NCI-H1417 (cell line): ENCODE measurements at places on chromosomes 1 and 21.

- no peak for DNase-seq
Measured at GRCh38 chr1:151238467-151238739, 16.1 kb upstream of the PSMD4 start.

DNA sequence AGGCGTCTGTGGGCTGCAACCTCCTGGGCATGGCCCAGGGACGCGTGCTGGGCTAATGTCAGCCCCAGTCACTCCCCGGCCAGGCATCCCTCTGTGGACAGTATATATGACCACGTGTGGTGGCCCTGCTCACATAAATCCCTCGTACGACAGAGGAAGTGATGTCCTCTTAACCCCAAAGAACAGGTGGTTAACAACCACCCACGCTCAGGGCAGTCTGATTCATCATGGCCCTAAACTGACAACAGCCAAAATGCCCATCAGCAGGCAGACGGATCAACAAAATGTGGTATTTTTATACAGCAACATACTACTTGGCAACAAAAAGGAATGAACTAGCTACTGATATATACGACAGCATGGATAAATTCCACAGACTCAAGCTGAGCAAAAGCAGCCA lies 51.0 kb downstream of the ECE1 start:
- DNase-seq: no peak

GRCh38 chr1:43545695-43546387 lies 15.2 kb downstream of the PTPRF start:
- peak; percentile 78 for DNase-seq

GRCh38 chr1:90969241-90969640 lies 52.6 kb downstream of the ZNF644 start:
- DNase-seq: no peak

DNA sequence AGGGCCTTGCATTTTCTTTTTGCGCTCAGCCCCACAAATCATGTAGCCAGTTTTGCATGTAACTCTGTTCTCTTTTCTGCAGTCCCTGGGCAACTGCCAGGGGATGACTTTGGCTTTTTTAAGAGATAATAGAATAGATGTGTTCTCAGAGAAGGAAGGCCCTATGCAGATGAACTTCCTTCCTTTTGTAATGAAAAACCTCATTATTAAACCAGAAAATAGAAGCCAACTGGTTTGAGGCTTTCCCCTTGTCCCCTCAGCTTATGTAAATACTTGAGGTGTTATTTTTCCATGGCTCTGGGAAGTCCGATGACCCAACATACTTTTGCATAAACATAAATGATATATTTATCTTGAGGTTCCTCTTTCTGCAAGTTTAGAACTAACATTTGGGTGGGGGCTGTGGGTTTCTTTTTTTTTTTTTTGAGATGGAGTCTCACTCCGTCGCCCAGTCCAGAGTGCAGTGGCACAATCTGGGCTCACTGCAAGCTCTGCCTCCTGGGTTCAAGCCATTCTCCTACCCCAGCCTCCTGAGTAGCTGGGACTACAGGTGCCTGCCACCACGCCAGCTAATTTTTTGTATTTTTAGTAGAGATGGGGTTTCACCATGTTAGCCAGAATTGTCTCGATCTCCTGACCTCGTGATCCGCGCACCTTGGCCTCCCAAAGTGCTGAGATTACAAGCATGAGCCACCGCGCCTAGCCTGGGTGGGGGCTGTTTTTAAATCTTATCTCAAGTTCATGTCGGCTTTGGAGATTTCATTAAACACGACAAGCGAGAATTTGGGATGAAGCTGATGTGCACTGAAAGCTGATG lies 14.4 kb upstream of the FCRL5 start:
- DNase-seq: no peak

DNA sequence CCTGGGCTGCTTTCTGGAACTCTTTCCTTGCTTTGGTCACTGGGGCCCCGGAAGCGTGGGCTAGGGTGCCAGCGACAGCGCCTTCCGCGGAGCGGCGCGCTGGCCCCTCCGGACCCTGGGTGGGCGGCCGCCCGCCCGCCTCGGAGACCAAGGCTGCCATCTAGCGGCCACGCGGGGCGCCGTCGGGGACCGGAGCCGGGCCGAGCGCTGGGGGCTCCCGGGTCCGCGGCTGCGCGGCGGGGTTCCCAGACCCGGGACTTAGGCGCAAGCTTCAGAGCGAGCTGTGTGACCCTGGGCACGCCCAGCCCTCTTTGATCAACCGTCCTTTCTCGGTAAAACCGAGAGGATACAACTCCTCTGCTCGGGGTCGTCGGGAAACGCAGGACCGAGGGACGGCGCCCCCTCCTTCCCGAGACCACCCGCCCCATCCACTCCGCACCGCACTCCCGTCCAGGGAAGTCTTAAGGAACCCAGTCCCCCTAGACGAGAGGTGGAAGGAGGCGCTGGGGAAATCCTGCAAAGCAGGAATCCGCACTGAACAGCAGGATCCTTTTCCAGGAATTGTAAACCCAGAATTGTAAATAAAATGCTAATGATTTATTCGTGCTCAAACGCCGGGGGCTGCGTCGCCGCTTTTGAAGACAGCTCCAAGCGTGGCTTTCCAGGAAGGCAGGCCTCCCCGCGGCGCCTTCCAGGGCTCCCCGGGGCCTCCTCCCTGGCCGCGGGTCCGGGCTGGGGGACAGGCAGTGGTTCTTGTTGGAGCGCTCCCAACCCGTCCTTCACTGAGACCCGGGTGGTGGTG lies 41.2 kb downstream of the RRAGC start:
- peak; percentile 48 for DNase-seq

GRCh38 chr1:7842517-7842916 lies 10.3 kb downstream of the UTS2 start:
- DNase-seq: no peak

GRCh38 chr1:230186003-230186863 lies 119.2 kb downstream of the GALNT2 start:
- peak; percentile 98 for DNase-seq

GRCh38 chr1:162022626-162023025 lies 1.0 kb downstream of the OLFML2B start:
- DNase-seq: no peak

- peak; percentile 26 for DNase-seq
Measured at GRCh38 chr1:244047621-244048255, 3.3 kb upstream of the ZBTB18 start.

GRCh38 chr21:18986197-18986596 lies 582.6 kb upstream of the TMPRSS15 start:
- DNase-seq: no peak

DNA sequence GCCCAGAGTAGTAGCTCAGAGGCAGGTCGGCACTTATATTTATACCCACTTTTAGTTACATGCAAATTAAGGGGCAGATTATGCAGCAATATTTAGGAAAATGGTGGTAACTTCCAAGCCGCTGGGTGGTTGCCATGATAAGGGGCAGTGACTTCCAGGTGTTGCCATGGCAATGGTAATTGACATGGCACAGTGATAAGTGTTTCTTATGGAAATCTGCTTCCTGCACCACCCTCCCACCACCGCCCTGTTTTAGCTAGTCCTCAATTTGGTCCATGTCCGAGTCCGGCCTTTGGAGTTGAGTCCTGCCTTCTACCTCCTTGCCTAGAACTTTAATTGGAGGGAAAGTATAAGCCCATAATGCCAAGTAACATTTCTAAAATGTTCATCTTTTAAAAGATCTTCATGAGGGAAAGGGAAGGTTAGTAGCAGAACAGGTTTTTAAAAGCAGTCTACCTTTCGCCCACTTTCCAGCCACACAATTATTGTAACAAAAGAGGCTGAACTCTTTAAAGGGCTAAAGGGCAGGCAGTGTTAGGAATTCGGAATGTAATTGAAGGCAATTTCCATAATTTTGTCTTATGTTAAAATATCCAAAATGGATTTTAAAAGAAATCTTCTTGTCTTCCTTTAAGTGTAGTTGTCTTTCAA lies 21.7 kb downstream of the ZBTB8B start:
- no peak for DNase-seq

DNA sequence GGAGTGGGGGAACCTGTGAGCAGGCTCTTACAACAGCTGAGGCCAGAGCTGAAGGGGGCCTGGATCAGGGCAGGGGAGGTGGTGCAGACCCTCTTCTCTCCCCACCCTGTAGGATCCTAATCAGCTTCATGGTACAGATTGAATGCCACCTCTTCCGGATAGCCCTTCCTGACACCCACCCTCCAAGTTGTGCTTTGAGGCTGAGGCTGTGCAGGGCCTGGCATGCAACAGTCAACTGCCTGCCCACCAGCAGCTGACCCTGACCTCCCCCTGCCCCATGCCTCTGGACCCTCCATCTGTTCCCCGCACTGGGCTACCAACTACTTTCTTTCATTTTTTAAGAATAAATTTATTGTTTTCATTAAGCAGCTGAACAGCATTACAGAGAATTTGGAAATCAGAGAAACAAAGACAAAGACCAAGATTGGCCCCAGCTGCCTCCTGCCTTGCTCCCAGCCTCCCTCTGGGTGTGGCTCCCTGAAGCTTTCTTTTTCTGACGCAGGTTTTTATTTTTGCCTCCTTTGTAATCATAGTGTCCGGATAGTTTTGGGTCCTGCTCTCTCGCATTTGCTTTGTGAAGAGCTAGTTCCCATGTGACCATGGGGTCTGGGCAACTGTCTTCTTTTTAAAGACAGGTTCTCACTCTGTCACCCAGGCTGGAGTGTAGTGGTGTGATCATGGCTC lies 12.8 kb downstream of the ZNF362 start:
- no peak for DNase-seq

- no peak for DNase-seq
Measured at GRCh38 chr1:17585266-17585987, 45.9 kb downstream of the ARHGEF10L start.

- DNase-seq: peak; percentile 72
Measured at GRCh38 chr1:202144402-202145067, at the start of gene ARL8A. TSS of gene ARL8A (minus strand) at chr1:202144737. CDS start at chr1:202144572, 165 bp downstream.

DNA sequence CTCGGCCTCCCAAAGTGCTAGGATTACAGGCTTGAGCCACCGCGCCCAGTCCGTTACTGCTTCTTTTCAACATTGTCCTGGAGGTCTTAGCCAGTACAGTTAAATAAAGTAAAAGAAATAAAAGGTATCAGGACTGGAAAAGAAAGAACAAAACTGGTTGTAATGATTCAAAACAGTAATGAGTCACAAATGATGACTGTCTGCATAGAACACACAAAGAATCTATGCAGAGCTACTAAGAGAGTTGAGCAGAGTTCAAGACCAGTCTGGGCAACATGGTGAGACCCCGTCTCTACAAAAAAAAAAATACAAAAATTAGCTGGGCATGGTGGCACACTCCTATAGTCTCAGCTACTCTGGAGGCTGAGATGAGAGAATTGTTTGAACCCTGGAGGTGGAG lies 23.4 kb downstream of the BCAR3 start:
- no peak for DNase-seq

GRCh38 chr1:59215766-59216291 lies 81.1 kb upstream of the FGGY start:
- no peak for DNase-seq

GRCh38 chr21:40433538-40433937 lies 413.4 kb downstream of the DSCAM start:
- DNase-seq: peak; percentile 53

- no peak for DNase-seq
Measured at GRCh38 chr1:214455971-214456867, 95.2 kb downstream of the PTPN14 start.

DNA sequence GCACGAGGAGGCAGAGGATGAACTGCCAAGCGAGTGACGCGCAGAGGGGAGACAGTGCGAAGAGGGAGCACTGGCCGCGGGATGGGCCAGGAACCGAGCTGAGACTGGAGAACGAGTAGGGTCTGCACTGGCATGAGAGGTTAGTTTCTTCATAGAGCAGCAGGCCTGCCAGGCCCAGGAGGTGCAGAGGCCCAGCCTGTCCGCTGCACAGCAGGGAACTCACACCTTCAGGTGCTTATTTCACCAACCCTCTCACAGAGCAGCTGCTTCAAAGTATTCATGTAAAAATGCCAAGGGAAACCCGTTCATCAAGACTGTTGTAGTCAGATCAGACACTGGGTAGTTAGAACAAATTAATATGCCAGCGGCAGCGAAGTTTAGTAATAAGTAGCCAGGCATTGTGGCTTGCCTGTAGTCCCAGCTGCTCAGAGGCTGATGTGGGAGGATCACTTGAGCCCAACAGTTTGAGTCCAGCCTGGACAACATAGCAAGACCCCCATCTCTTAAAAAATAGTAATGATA lies 144.5 kb downstream of the SLC45A1 start:
- DNase-seq: no peak

DNA sequence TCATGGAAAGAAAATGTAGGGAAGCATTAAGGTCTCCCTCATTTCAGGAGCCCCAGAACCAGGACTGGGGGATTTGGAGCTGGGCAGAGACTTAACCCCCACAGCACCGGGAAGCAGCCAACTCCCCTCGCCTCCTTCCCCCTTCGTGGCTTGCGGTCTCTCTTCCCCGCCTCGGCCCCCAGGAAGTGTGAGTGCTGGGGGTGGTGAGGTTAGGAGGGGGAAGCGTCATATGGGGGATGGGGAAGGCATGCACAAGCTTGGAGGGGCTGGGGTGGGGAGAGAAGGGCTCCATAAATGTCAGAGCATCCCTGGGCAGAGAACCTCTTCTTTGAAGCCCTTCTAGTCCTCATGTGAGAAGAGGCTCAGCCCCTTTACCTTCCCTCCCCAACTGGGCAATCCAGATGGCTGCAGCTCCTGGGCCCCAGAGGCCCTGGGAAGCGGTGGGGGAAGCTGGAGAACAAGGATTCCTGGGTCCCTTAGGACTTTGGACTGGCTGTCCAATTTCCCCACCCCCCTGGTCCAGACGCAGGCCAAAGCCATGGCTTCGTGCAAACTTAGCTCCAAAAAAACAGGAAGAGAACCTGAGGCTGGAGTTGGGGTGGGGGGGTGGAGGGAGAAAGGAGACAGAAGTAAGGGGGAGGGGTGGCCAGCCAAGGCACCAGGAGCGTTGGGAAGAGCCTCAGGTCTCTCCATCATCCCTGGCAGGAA lies 7.8 kb downstream of the ZBTB7B start:
- no peak for DNase-seq

- no peak for DNase-seq
Measured at GRCh38 chr1:86184426-86184825, 27.9 kb upstream of the COL24A1 start.

DNA sequence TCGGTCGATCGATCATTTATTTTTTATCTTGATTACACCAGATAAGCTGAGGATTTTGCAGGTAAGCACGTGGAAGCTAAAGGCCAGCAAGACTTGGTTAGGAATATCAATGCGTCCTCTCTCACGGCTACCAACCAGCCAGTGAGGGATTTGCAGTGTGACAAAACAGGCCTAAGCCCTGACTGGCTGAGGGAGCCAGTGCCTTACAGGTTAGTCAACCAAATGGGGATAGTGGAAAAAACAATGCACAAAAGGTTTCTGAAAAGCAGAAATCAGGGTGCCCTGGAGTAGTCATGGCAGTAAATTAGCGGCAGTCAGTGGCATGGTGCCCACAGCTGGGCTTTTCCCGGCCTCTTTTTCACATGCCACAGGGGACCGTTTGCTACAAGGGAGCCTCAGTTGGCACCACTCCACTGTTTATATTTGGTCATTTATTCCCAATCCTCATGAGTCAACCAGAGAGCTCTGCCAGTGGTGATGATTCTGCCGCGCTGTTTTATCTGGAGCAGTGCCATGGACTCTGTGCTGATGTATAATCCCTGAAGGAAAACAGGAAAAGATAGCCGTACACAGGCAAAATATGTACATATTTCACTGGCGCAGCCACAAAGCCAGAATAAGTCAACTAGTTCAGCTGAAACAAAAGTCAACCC lies 167.6 kb downstream of the RHOU start:
- no peak for DNase-seq
